ENCODE measurements at places on chromosomes 3 and 15. TPM values are rescaled to one million over a fixed set of nuclear protein-coding genes. Genes with fewer than 3 reads are reported as not detected.

Gene TF
- polyA plus RNA-seq = 4.3 TPM

Gene ROBO1
- 37.6 TPM for polyA plus RNA-seq

Gene CLEC3B
- polyA plus RNA-seq = 116 TPM

Gene EXD1
- not detected for polyA plus RNA-seq
